ENCODE measurements at places on chromosomes 13 and 19. TPM values are rescaled to one million over a fixed set of nuclear protein-coding genes. Genes with fewer than 3 reads are reported as not detected.
A peak's percentile ranks its signal among the peaks of the same experiment; 100 is the strongest.

GRCh38 chr13:80783926-80784565 is 443.1 kb upstream of the SPRY2 start:
- H3K36me3 ChIP-seq, result no peaks in the 10 kb centered on the region
- H3K27ac ChIP-seq, result no peak overlapping the region
- no peaks in the 10 kb centered on the region for H3K27me3 ChIP-seq
- H3K4me1 ChIP-seq, result no peaks in the 10 kb centered on the region

DNA sequence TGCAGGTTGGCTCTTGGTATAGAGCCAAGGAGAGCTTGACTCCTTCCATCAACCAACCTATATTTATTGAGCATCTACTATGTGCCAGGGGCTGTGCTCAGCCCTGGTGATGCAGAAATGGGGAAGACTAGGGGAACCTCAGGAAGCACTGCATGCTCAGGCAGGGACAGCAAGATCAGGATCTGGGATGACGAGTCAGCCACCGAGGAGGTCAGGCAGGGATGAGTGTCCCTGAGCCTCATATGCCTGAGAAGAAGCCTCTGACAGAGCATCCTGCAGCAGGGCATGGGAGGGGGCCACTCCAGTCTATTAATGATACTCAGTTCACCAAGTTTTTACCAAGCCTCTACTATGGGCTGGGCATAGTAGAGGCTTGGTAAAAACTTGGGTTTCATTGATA is 158.1 kb downstream of the KATNAL1 start:
- H3K36me3 ChIP-seq, result no peaks in the 10 kb centered on the region
- H3K4me3 ChIP-seq, result no peak overlapping the region
- H3K27me3 ChIP-seq, result no peaks in the 10 kb centered on the region
- no peak for DNase-seq

DNA sequence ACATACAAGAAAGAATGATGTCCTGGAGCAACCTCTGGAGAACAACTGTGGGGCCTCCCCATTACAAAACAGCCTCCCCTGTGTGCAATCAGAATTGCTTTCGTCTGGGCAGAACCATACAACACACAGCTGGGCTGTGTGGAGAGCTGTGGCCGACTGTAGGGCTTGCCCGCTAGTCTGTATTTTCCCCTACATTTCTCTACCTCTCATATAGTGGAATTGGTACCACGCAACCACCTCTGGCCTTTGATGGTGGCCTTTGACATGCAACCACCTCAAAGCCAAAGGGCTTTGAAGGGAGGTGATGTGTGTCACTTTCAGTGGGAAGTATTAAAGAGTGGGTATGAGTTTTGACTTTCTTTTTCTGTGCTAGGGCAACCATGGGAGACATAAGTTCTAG is 34.0 kb downstream of the GARRE1 start:
- H3K36me3 ChIP-seq, result no peaks in the 10 kb centered on the region
- H3K4me3 ChIP-seq, result no peak overlapping the region
- no peak overlapping the region for H3K27ac ChIP-seq
- no peak for DNase-seq
- peaks cover 2% of the 10 kb centered on the region for H3K4me1 ChIP-seq
- no peaks in the 10 kb centered on the region for H3K27me3 ChIP-seq

DNA sequence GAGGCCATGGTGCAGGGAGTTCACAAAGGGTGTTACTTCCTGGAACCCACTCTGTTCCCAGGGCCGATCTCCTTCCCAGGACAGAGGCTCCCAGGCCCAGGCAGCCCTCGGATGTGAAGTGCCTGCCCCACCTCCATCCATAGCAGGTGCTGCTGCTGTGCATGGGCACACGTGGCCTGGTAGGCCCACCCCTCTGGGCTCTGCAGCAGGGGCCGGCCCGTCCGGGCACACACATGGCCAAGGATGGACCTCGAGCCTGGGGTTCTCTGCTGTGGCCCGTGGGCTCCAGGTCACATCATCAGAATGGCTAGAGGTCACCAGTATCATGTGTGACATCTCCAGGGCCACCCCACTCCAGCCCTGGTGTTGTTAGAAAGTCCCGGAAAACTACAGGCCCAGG is 71.8 kb downstream of the GADD45B start:
- no peak overlapping the region for H3K4me3 ChIP-seq
- DNase-seq, result no peak
- H3K27ac ChIP-seq, result peak overlapping the region; percentile 91
- no peaks in the 10 kb centered on the region for H3K27me3 ChIP-seq
- H3K36me3 ChIP-seq, result no peaks in the 10 kb centered on the region

DNA sequence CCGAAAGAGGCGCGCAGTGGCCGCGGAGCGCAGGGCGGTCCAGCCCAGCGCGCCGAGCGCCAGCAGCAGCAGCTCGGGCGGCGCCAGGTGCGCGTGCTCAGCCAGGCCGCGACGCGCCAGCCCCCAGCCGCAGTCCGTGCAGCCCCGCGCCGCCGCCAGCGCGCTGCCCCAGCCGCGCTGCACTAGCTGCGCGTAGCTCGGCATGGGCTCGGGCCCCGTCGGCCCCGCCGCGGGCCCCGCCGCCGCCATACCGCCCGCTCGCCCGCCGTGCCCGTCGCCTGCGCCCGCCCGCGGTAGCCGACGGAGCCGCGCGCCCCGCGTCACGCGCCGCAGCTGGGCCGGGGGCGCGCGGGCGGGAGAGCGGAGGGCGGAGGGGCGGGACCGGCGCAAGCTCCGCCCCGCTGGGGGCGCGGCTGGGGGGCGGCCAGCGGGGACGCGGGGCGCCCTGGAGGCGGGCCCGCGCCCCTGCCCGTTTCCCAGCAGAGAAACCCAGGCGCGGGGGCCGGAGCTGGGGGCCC is at the start of gene CERS1:
Gene CERS1, minus strand, starts transcription at position 335 of the 518 bp plus-strand sequence. Its CDS starts 86 bp downstream, at position 249.
- H3K4me3 ChIP-seq, result peak within 1 kb of the TSS; percentile 44
- DNase-seq, result no peak
- no peaks in the 10 kb centered on the region for H3K27me3 ChIP-seq
- H3K27ac ChIP-seq, result no peak within 1 kb of the TSS
- peaks cover 3% of the 10 kb centered on the region for H3K4me1 ChIP-seq

- H3K36me3 ChIP-seq, result no peaks in the 10 kb centered on the region
- no peak overlapping the region for H3K27ac ChIP-seq
- peaks cover 4% of the 10 kb centered on the region for H3K4me1 ChIP-seq
- DNase-seq, result no peak
- H3K27me3 ChIP-seq, result peaks cover 9% of the 10 kb centered on the region
Observed at GRCh38 chr19:3725640-3726310, 17.6 kb downstream of the TJP3 start.

DNA sequence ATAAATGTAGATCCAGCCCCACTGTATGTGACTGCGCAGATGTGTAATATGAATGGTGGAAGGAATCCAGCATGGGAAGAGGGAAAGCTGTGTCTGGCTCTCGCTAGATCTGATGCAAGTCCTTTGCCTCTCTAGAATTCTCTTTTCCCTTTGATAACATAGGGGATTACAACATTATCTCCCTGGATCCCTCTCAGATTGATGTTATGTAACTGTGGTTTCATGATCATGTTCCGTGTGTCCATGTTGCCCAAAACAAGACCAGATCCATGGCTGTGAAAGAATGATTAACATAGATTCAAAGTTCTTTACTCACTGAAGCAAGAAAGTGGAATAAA is 184.0 kb upstream of the UBL3 start:
- no peaks in the 10 kb centered on the region for H3K27me3 ChIP-seq
- H3K4me1 ChIP-seq, result no peaks in the 10 kb centered on the region
- H3K27ac ChIP-seq, result no peak overlapping the region
- H3K36me3 ChIP-seq, result no peaks in the 10 kb centered on the region
- H3K4me3 ChIP-seq, result no peak overlapping the region

DNA sequence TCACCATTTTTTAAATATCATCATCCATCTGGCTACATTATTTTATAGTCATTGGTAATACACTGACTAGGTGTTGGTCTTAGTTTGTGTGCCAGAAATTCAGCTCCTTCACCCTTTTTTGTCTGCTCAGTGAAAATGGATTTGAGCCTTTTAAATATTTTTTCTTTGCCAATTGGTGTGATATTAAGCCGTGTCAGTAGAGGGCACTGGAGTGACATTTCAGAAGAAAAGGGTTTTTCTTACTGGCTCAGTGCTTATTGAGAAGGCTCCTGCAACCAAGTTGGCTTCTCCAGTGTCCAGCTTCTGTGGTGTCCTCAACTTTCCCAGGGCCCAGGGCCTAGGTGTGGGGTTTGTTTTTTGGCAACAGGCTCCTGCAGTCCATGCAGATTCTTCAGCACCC is 546.6 kb downstream of the DACH1 start:
- H3K36me3 ChIP-seq, result no peaks in the 10 kb centered on the region
- H3K4me1 ChIP-seq, result no peaks in the 10 kb centered on the region
- H3K27ac ChIP-seq, result no peak overlapping the region

DNA sequence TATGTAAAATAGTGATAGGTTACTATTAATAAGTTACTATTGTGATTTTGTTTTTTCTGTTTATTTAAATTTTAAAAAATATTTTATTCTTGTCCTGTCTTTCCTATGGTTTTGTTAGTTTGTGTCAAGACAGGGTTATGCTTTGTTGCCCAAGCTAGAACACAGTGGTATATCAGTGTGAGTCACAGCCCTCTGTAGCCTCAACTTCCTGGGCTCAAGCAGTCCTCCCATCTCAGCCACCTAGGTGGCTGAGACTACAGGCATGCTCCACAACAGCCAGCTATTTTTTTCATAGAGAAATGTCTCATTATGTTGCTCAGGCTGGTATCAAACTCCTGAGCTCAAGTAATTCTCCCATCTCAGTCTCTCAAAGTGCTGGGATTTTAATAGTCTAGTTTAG is 99.5 kb downstream of the ZNF675 start:
- H3K27me3 ChIP-seq, result no peaks in the 10 kb centered on the region
- no peak overlapping the region for H3K27ac ChIP-seq
- no peak overlapping the region for H3K4me3 ChIP-seq
- H3K36me3 ChIP-seq, result no peaks in the 10 kb centered on the region

DNA sequence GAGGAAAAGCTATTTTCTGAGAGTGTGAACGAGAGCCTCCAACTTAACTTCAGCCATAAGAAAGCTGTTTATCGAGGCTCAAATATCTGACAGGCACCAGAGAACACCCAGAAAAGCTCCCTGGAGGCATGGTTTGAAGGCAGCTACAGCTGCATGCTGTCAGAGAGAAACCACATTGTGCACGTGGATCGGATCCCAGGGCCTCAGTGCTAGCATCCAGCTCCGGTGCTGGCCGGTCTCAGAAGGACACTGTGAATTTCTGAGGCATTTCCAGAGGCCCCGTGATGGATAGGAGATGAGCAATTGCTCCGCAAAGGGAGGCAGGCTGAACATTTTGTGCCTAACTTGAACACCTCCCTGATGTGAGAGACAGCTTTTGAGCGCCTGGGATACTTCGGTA is 315.7 kb downstream of the FGF9 start:
- no peak overlapping the region for H3K27ac ChIP-seq
- H3K4me3 ChIP-seq, result no peak overlapping the region
- no peaks in the 10 kb centered on the region for H3K4me1 ChIP-seq
- DNase-seq, result no peak
- no peaks in the 10 kb centered on the region for H3K27me3 ChIP-seq
- H3K36me3 ChIP-seq, result no peaks in the 10 kb centered on the region

- no peak overlapping the region for H3K27ac ChIP-seq
- peaks cover 88% of the 10 kb centered on the region for H3K36me3 ChIP-seq
- no peak overlapping the region for H3K4me3 ChIP-seq
- DNase-seq, result no peak
Observed at GRCh38 chr19:16223746-16224145, 26.0 kb downstream of the AP1M1 start.

GRCh38 chr13:33129094-33129832 is 113.0 kb downstream of the KL start:
- H3K36me3 ChIP-seq, result peaks cover 10% of the 10 kb centered on the region
- H3K27ac ChIP-seq, result no peak overlapping the region
- DNase-seq, result no peak
- no peak overlapping the region for H3K4me3 ChIP-seq
- peaks cover 27% of the 10 kb centered on the region for H3K4me1 ChIP-seq
- no peaks in the 10 kb centered on the region for H3K27me3 ChIP-seq

DNA sequence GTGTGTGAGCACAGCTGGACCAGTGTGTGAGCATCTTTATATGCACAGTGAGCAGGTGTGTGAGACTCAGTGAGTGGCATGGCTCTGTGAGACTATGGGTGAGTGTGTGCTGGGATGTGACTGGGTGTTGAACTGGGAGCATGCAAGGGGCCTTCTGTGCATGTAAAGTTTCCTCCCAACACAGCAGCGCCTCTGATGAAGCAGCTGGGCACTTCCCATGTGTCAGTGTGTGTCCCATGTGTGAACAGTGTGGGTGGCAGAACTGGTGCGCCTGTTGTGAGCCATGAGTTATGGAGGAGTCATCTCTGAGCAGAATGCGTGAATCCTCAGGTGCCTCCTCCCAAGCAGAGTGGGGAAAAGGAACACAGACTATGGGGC is 24.1 kb downstream of the LGALS16 start:
- no peak for DNase-seq
- no peak overlapping the region for H3K4me3 ChIP-seq
- H3K4me1 ChIP-seq, result no peaks in the 10 kb centered on the region
- H3K36me3 ChIP-seq, result no peaks in the 10 kb centered on the region
- no peaks in the 10 kb centered on the region for H3K27me3 ChIP-seq
- H3K27ac ChIP-seq, result no peak overlapping the region

DNA sequence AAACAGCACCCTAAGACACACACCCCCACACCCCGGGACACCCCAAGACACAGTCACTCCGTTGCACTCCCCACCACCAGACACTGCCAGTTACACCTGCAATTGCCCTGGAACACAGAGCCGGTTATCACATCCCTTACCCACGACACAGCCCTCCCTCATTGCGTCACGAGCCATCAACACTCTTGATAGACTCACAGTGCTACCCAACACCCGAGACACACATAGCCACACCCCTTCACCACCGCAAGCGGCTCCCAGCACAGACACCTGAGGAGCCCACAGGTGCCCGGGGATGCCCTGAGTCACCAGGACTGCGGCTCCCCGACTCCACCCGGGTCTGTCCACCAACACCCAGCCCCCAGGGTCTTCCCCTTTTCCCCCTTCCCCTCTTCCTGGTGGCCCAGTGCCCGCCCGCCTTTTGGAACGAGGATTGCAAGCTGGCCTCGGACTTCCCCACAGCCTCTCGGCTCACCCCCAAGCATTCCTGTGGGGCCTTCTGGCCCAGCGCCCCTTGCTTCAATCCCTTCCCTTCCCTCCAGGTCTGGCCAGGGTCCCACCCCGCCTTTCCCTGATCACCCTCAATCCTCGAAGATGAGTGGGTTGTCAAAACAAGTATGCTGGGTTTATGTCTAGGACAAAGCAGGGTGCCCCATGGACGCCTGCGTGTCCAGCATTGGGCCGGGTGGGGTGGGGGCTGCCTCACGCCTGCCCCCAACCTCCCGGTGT is 1.7 kb upstream of the PTGER1 start:
- no peak for DNase-seq
- no peak overlapping the region for H3K27ac ChIP-seq
- H3K4me3 ChIP-seq, result no peak overlapping the region
- peaks cover 15% of the 10 kb centered on the region for H3K36me3 ChIP-seq
- H3K27me3 ChIP-seq, result no peaks in the 10 kb centered on the region

GRCh38 chr13:112124141-112124540 is 57.2 kb downstream of the SOX1 start:
- no peak for DNase-seq
- H3K27ac ChIP-seq, result no peak overlapping the region
- H3K27me3 ChIP-seq, result no peaks in the 10 kb centered on the region
- no peaks in the 10 kb centered on the region for H3K4me1 ChIP-seq
- no peaks in the 10 kb centered on the region for H3K36me3 ChIP-seq

- H3K36me3 ChIP-seq, result peaks cover 15% of the 10 kb centered on the region
- no peaks in the 10 kb centered on the region for H3K27me3 ChIP-seq
- no peak for DNase-seq
- no peak overlapping the region for H3K4me3 ChIP-seq
Observed at GRCh38 chr19:40807147-40808020, 8.4 kb downstream of the EGLN2 start.

The B3GNT8 gene
- 4.0 TPM for total RNA-seq

The ZNF835 gene
- 14.5 TPM for total RNA-seq

The AMH gene
- 0.95 TPM for total RNA-seq

The LGALS7 gene
- not detected for total RNA-seq

The KLK12 gene
- total RNA-seq, result not detected

The FARP1 gene
- 30.3 TPM for total RNA-seq

The TMEM255B gene
- 11.2 TPM for total RNA-seq

The SLITRK6 gene
- total RNA-seq, result not detected

The CFD gene
- 781 TPM for total RNA-seq

The CCDC70 gene
- total RNA-seq, result not detected

The CLDND2 gene
- not detected for total RNA-seq

The CLEC17A gene
- not detected for total RNA-seq

Measured in thoracic aorta (tissue), 2 donors.